ENCODE measurements at places on chromosomes 16 and 17.
A peak's percentile ranks its signal among the peaks of the same experiment; 100 is the strongest.

DNA sequence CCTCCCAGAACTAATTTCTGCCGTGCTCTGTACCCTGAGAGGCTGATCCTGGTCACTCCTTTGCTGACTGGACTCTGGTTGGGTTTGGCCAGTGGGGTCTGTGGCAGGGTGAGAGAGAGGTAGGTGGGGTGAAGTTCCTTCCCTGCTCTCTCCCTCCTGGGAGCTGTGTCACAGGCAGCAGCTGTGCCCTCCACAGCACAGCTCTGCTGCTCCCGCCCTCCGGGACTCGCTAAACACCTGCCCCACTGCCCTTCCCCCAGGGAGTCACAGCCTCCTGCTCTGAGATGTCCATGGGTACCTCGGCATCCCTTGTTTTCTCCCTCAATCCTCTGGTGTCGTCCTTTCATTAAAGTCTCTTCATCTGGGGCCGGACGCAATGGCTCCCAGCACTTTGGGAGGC lies 66.4 kb downstream of the SRCIN1 start:
- no peak overlapping the region for H3K27ac ChIP-seq
- H3K36me3 ChIP-seq, result no peaks in the 10 kb centered on the region
- DNase-seq, result no peak
- no peaks in the 10 kb centered on the region for H3K4me1 ChIP-seq
- H3K4me3 ChIP-seq, result no peak overlapping the region

GRCh38 chr17:61492759-61493526 lies 40.7 kb downstream of the TBX4 start:
- no peak overlapping the region for H3K4me3 ChIP-seq
- H3K27ac ChIP-seq, result no peak overlapping the region
- H3K4me1 ChIP-seq, result no peaks in the 10 kb centered on the region

DNA sequence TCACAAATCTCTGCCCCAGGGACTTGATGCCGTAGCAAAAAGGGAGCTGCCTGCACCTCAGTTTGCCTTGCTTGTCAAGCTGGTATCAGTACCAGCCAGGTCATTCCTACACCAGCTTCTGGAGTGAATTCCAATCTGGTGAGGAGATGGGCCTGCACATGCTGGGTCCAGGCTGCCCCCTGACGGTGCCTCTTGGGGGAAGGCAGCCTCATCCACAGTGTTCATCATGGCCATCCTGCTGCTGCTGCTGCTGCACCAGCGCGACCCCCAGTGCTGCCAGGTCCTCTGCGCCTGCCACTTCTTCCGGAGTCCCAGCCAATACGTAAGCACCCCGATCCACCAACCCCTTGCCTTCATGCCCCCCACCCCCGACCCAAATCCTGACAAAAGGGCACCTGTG lies 8.3 kb downstream of the MRPL27 start:
- H3K4me1 ChIP-seq, result peaks cover 8% of the 10 kb centered on the region
- H3K27ac ChIP-seq, result no peak overlapping the region
- H3K27me3 ChIP-seq, result no peaks in the 10 kb centered on the region
- no peak for DNase-seq

- H3K4me3 ChIP-seq, result no peak overlapping the region
- H3K4me1 ChIP-seq, result no peaks in the 10 kb centered on the region
- H3K27ac ChIP-seq, result no peak overlapping the region
- no peaks in the 10 kb centered on the region for H3K36me3 ChIP-seq
- no peaks in the 10 kb centered on the region for H3K27me3 ChIP-seq
These were observed 7.6 kb downstream of the TBC1D16 start for GRCh38 chr17:80028030-80028429.

DNA sequence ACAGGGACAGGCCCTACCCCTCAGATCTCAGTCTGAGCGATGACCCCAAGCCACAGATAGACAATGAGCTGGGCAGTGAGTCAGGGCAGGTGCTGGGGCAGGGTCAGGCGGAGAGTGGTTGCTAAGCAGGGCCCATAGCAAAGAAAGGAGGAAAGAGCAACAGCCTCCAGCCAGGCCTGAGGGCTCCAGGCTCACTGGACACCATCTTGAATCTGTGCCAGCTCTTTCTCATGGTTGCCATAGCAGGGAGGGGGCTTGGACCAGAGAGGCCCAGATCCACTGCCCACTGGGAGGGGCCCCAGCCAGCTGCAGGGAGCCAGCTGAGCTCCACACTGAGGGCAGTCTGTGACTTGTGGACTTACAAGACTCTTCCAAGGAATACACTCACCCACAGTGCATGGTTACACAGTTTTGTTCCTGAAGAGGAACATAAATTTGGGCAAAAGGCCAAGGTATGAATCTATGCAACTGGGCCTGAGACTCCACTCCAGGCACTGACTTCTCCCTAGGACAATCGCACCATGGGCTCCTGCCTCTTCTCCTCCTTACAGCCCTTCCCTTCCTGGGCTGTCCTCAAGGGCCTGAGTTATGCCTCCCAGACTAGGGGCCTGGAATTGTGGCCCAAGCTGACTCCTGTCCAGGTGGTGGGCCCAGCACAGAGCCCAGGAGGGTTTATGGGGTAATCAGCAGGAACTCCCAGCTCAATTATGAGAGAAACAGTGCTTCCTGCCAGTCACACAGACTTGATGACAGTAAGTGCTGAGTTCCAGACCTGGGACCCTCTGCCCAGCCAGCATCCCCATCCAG lies 59.9 kb downstream of the BEAN1 start:
- peaks cover 14% of the 10 kb centered on the region for H3K4me1 ChIP-seq
- DNase-seq, result peak; percentile 2
- no peaks in the 10 kb centered on the region for H3K36me3 ChIP-seq
- H3K4me3 ChIP-seq, result no peak overlapping the region
- H3K27ac ChIP-seq, result no peak overlapping the region

DNA sequence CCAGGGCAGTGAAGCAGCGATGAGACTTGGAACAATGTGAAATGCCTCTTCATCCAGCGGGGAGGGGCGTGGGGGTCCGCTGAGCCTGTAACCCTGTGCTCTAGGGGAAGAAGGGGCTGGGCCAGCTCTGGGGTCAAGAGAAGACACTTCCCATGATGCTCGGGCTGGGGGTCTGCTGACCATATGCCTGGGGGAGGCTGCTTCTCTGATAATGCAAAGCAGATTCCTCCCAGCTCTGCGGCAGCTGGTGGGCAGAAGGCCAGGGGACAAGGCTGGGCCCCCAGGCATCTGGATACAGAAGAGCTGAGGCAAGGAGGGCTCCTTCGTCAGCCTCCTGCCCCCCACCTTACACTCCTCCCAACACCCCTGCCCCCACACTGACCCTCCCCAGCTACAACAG lies 24.7 kb downstream of the NGFR start:
- H3K4me3 ChIP-seq, result no peak overlapping the region
- H3K36me3 ChIP-seq, result no peaks in the 10 kb centered on the region
- H3K27me3 ChIP-seq, result no peaks in the 10 kb centered on the region
- no peak for DNase-seq

- H3K4me3 ChIP-seq, result no peak overlapping the region
- peaks cover 7% of the 10 kb centered on the region for H3K36me3 ChIP-seq
- peak overlapping the region; percentile 34 for H3K27ac ChIP-seq
- peak; percentile 46 for DNase-seq
- peaks cover 13% of the 10 kb centered on the region for H3K4me1 ChIP-seq
- H3K27me3 ChIP-seq, result peaks cover 5% of the 10 kb centered on the region
These were observed 383.0 kb downstream of the MAF start for GRCh38 chr16:79217375-79218011.

DNA sequence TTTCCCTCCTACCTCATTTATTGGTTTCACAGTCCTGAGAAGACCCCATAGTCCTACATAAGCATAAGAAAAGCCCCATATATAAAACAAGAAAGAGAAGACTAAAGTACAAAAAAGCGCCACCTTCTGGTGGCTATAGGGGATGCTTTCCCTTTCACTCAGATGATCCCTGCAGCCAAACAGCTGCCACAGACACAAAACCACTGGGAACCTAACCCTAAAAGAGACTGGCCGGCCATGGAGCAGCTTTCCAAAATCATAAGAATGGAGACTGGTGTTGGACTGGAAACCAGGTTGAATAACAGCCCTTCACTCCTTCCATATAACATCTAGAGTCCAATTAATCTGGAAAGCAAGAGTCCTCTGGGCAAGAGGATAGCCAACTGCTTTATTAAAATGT lies 11.4 kb downstream of the DYNC1LI2 start:
- H3K27ac ChIP-seq, result no peak overlapping the region
- no peaks in the 10 kb centered on the region for H3K27me3 ChIP-seq
- peaks cover 16% of the 10 kb centered on the region for H3K4me1 ChIP-seq
- no peak overlapping the region for H3K4me3 ChIP-seq

GRCh38 chr17:42706732-42707131 lies 24.4 kb downstream of the CNTNAP1 start:
- DNase-seq, result peak; percentile 67
- H3K27ac ChIP-seq, result no peak overlapping the region
- H3K27me3 ChIP-seq, result no peaks in the 10 kb centered on the region

GRCh38 chr17:34370376-34370996 lies 7.5 kb upstream of the CCL1 start:
- no peaks in the 10 kb centered on the region for H3K36me3 ChIP-seq
- peaks cover 15% of the 10 kb centered on the region for H3K4me1 ChIP-seq
- H3K4me3 ChIP-seq, result no peak overlapping the region
- no peak overlapping the region for H3K27ac ChIP-seq

DNA sequence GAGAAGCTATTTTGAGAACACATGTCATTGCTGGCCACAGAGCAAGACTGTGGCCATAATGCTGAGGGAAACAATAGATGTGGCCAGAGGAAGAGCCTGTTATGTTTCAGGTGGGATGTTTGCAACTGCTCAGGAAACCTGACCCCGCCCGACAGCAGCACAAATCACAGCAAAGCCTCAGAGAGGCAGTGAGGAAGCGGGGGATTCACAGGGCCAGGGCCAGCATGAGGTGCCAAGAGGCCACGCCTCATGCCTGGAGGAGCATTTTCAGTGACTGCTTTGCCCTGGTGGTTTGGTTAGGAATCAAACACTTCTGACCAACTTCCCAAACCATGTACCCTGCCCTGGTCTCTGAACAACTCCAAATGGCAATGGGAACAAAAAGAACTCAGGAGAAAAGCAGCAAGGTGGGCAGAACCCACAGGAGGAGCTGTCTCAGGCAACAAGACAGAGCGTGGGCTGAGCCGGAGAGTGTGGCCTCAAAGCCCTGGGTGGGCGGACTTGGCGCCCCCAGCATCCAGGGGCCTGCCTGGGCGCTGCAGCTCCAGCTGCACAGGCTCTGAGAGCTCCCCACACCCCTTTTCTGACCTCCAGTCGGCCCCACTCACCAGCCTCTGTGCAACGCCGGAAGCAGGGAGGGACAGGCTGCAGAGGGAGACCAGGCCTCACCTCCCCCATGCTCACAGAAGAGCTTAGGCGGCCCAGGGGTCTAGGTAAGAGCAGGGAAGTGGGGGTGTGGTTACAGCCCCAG lies 20.6 kb downstream of the HIC1 start:
- H3K4me1 ChIP-seq, result peaks cover 17% of the 10 kb centered on the region
- H3K27ac ChIP-seq, result no peak overlapping the region
- no peaks in the 10 kb centered on the region for H3K27me3 ChIP-seq

GRCh38 chr16:27798241-27798640 lies 248.3 kb downstream of the KATNIP start:
- no peak overlapping the region for H3K27ac ChIP-seq
- H3K36me3 ChIP-seq, result no peaks in the 10 kb centered on the region
- no peak for DNase-seq
- H3K27me3 ChIP-seq, result peaks cover 14% of the 10 kb centered on the region
- no peaks in the 10 kb centered on the region for H3K4me1 ChIP-seq
- no peak overlapping the region for H3K4me3 ChIP-seq

DNA sequence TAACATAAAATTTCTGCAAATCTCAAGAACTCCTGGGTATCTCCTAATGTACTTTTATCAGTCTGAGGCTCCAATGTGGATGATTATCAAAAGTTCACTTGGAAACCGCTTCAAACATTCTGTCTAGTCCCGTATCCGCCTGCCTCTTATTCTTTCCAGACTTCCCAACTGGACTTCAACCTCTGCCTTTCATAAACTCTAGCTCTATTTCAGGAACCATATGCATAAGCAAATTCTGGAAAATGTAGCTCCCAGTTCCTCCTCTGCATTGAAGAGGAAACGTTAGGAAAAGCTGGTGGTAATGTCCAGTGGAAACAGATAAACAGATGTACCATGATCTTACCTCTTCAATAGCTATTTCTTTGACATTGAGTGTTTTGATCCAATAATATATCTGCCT lies 285.0 kb downstream of the KCNJ2 start:
- no peaks in the 10 kb centered on the region for H3K36me3 ChIP-seq
- no peaks in the 10 kb centered on the region for H3K27me3 ChIP-seq

- H3K36me3 ChIP-seq, result peaks cover 18% of the 10 kb centered on the region
- H3K27me3 ChIP-seq, result no peaks in the 10 kb centered on the region
- peaks cover 69% of the 10 kb centered on the region for H3K4me1 ChIP-seq
- DNase-seq, result peak; percentile 94
- H3K4me3 ChIP-seq, result peak overlapping the region; percentile 80
These were observed 20.1 kb downstream of the CD7 start for GRCh38 chr17:82297280-82297713.

DNA sequence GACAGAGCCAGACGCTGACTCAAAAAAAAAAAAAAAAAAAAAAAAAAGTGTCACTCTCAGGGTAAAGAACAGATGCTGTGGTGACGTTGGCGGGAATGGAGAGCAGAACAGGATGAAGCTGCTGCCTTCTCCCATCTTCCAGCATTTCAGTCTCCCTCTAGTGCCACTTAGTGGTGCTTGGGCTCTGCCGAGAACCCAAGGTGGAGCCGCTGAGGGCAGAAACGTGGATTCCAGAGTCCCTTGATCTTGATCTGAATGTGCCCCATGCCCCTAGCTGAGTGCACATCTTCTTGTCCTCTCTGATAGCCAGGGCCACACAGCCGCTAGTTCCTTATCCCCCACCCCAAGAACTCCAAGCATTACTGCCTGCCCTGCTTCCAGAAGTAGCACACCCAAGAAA lies 43.2 kb upstream of the FA2H start:
- H3K4me3 ChIP-seq, result no peak overlapping the region
- peaks cover 5% of the 10 kb centered on the region for H3K27me3 ChIP-seq
- no peak for DNase-seq
- no peak overlapping the region for H3K27ac ChIP-seq
- no peaks in the 10 kb centered on the region for H3K36me3 ChIP-seq
- no peaks in the 10 kb centered on the region for H3K4me1 ChIP-seq

DNA sequence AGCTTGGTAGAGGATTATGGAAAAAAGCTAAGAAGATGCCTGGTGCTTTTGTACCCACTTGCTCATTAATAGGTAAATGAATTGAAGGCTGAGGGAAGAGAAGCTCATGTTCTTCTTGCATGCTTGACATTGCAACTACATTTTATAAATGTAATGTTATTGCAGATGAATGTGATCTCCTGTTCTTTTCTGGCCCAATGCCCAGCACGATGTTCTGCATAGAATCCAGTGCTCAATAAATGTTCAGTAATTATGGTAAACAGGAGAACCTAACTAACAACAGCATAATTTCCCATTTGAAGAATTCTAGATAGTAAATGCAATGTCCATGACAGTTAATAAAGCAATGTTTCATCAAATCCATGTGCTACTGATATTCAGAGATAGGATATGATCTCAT lies 638.2 kb upstream of the SOX9 start:
- no peak for DNase-seq
- H3K36me3 ChIP-seq, result no peaks in the 10 kb centered on the region
- H3K27ac ChIP-seq, result no peak overlapping the region
- no peak overlapping the region for H3K4me3 ChIP-seq
- H3K27me3 ChIP-seq, result no peaks in the 10 kb centered on the region
